ENCODE measurements at places on chromosomes 3 and 15. TPM values are rescaled to one million over a fixed set of nuclear protein-coding genes. Genes with fewer than 3 reads are reported as not detected.
A peak's percentile ranks its signal among the peaks of the same experiment; 100 is the strongest.

GRCh38 chr15:101637516-101637915 lies 14.7 kb downstream of the TM2D3 start:
- no peak for DNase-seq

DNA sequence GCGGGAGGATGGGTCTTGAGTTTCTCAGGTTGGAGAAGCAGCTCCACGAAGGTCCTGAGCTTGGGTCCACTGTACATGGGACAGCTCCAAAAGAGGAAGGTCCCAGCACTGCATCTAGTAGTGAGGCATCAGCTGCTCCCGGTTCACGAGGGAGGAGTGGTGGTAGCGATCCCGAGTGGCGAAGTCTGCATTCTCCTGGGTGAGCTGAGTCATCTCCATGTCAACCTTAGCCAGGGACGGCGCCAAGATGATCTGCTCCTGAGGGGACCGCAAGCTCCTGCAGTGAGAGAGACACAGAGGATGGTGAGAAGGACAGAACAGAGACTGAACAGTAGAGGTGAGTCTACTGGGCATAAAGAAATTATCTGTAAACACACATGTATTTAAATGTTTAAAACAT lies 28.0 kb upstream of the HEG1 start:
- DNase-seq, result no peak

GRCh38 chr15:40002295-40002694 lies 36.7 kb downstream of the SRP14 start:
- no peak for DNase-seq

DNA sequence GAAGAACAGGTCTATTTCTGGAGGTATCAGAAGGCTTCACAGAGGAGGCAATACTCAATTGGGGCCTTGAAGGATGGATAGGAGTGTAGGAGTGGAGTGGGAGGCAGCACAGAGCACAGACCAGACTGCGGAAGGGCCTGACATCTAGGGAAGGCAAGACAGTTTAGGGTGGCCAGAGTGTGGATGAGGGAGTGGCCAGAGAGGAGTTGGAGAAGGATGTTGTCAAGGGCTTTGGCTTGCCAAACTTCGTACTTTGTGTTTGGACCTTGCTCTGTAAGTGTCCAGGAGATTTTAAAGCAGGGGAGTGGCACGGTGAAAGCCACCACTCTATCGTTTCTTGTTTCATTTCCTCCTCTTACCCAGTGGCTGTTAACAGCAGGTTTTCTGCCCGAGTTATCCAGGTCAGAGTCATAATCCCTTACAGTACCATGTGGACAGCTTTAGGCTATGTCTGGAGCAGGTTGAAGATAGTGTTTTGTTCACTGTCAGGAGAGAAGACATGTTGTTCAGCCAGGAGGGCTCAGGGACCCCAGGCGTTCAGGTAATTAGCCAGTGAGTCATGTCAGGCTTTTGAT lies 12.3 kb downstream of the SMAD3 start:
- DNase-seq, result no peak

DNA sequence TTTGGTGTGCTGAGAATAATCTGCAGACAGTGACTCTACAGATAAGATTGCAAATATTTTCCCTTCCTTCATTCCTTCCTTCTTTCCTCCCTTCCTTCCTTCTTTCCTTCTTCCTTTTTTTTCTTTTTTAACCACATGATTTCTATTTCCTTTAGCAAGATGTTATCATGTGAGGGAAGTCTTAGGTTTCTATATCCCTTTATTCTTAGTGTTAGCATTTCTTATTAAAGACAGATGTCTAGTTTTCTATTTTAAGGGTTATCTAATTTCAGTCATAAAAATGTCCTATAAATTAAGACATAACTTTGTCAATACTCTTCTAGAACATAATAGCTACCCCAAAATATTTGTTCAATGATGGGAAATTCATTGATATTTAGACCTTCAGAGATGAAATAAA lies 470.9 kb downstream of the LPP start:
- DNase-seq, result no peak

- DNase-seq, result no peak
Observed at GRCh38 chr3:23252122-23252521, 49.0 kb downstream of the UBE2E2 start.

DNA sequence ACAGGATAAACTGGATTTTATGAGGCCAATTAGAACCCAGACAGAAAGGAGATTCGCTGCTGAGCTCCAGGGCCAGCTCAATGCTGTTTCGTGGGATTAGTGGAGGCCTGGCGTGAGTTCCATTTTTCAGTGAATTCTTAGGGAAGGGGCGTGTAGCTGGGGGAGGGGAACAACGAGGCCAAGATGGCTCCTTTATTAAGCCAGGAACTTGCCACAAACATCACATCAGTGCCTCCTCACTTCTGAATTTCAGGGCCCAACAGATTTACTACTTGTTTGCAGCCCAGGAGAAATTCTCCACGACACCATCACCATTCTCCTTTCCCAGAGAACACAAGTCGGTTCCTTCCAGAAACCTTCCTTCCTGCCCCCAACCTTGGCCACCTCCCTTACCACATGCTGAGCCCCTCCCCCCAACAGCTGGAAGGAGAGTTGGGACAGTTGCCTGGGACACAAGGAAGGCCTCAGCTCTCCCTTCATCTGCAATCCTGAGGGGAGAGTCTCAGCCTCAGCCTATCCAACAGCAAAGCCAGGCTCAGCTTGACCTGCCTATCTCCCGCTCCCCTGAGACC lies 5.8 kb downstream of the IGDCC4 start:
- no peak for DNase-seq

GRCh38 chr3:71195492-71195891 lies 388.0 kb downstream of the FOXP1 start:
- no peak for DNase-seq

- no peak for DNase-seq
Observed at GRCh38 chr3:105353485-105354161, 13.1 kb upstream of the ALCAM start.

DNA sequence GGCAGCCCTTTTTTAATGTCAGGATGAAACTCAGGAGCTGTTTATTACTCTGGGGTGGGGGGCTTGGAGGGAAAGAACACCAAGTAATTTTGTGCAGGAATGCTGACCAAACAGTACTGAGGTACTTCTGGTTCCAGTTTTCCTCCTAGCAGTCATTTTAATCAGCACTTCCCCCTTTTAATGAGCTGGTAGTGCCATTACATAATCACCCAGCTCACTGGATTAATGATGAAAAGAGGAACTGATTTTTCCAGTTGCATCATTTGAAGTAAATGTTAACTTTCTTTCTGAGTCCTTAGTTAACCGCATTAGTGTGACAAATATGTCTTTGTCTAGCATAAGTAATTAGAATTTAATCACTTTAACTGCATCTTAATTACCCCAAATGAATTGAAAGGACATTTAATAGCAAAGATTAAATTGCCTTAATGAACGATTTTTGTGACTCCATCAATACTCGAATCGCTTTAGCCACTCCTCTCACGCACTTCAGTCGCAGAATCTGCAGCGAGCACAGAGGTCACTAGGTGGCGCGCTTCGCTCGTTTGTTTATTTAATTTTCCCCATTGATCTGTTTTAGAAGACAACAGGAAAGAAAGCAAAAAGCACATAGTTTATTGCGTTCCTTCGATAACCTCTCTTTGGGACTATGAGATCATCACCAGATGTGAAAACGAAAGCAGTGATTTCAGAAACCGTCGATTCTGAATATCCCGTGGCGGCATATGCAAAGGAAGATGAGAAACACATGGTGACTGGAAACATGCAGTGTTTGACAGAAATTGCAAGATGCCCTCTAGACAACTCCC lies 9.8 kb downstream of the ONECUT1 start:
- DNase-seq, result no peak

DNA sequence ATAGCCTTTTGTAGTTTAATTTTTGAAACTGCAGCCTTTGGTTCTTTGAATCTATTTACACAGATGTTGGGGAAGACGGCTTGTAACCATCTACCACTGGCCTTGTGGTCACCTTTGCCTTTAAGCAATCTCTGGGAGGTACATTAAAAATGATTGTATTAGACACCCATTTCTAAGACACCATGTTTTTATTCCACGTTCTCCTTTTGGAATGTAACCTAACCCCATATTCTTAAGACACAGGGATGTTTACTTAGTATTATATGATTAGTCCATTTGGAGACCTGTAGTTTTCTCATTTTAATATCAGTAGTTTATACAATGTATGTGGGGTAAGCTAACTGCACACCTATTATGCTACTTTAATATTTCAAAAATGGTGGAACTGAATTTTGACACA lies 175.1 kb upstream of the PLSCR5 start:
- DNase-seq, result no peak

DNA sequence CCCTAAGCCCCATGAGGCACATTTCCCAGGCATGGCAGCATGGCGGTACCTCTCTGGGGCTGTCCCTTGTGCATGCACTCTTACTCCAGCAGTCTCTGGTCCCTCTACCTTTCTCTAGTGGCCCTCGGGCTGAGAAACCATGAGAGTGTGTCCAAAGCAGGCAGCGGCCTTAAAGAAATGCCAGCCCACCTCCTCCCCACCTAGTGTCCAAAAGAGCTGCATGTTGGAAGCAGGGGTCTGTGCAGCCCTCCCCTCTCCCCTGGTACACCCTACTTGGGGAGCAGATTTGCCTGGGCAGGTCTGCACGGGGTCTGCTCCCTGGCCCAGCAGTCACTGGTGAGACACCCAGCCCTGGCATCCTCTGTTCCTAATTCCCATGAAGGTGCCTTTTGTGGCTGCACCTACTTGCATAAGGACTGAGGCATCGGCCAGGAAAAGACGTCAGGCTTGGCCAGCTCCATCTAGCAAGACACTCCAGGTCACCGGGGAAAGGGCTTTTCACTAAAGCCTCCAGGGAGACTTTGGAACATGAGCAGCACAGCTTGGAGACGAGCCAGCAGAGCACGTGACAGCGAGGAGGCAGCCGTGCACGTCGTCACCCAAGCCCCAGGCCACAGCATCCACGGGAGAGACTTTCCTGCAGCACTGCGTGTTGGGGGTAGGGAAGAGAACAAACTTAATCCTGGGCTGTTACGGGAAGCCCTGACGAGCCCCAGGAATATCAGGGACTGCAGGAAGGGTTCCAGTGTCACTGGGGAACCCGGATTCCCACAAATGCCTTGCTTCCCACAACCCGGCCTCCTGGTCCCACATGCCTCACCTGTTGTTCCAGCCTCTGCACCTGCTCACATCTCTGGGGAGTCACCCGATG lies 38.8 kb downstream of the TM2D3 start:
- peak; percentile 76 for DNase-seq

DNA sequence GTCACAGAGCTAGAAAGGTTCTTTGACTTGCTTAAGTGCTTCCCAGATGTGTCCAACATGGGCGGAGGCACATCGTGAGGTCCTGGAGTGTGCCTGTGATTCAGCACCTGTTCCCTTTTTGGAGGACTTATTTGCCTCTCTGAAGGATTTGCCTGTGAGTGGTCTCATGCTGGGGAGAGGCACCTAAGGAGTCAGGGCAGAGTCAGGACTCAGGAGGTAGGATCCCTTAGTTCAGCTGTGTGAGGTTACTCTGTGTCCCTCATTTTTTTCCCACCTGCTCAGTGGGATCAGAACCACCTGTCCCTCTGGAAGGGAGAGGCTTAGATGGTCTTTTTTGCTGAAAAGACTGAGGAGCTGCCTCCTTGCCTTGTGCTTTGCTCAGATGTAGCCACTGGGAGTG lies 3.0 kb downstream of the ZNF589 start:
- DNase-seq, result no peak

DNA sequence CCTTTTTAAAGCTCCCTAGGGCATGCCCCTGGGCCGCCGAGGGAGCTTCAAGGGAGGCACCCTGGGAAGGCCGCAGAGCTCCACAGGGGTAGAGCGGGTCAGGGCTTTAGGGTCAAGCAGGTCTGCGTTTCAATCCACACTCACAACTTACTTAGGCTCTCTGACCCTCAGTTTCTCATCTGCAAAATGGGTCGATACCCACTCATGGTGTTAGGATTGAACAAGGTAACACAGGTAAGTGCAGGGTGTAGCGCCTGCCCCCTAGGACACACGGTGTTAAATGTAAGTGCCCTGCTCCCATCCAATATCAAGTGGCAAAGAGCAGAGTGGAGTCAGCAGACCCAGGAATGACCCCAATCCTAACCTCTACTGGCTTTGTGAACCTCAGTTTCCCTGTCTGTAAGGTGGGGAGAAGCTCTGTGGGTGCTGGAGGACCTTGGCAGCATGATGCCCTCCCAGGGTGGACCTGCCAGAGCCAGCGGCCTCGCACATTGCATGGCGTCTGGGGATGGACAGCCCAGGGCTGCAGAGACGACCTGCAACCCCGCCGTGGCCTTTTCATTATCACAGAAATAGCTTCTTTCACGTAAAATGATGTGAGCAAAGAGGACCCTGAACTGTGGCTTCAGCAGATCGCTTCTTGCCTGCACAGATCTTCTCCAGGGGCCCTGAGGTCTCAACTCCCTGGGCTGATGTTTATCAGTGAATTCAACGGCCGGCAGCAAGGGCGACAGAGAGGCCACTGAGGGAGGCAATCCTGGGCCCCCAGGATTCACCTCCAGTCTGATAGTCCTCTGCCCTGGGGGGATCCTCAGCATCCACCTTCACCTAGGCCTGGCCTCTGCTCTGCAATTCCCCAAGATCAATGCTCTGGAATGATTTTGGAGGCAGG lies 138.5 kb downstream of the CHSY1 start:
- DNase-seq, result no peak

DNA sequence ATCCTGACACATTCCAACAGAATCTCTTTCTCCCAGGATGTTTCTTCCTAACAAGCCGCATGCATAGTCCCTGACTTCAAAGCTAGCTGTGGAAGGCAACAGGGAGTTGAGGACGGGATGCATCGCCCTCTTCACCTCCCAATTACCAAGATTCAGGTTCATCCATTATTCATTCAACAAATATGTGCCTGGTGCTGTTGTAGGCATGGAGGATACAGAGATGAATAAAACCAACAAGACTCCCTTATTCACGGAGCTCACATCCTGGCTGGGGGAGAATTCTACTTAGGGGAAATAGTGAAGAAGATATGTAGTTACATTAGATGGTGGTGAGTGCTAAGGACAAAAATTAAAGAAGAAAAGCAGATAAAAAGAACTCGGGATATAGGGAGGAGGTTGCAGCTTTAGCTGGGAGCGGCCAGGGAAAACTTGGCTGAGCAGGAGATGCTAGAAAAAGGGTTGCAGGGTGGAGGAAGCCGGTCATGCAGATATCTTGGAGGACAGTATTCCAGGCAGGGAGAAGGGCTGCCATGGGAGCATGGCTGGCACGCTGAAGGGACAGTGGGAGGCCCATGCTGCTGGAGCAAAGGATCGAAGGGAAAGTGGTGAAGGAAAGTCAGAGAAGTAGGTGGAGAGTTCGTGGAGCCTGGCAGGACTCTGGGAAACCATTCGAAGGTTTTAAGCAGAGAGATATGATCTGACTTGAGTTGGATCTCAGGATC lies 5.0 kb downstream of the ITGB5 start:
- no peak for DNase-seq

DNA sequence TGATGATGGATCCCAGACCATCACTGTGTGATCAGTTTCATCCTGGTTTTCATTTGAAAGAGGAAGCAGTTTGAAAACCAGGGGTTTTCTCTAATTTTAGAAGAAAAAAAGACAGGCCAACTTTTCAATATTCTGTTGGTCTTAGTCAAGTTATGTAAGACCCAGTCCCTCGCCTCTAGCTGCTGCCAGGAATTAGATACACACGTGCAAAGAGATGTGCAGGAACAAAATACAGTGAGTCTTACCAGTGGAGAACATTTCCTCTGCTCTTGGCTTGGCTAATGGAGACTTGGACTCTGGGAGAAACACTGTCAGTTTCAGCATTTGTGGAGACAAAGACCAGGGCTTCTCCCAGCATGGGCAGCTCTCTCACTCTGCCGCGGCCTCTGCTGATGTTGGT lies 214.9 kb upstream of the C2CD4B start:
- DNase-seq, result no peak

SCG3 gene
- not detected for total RNA-seq

CCK gene
- total RNA-seq, result not detected

GASK1A gene
- total RNA-seq, result 25.8 TPM

TMEM207 gene
- not detected for total RNA-seq

MYRIP gene
- 12.7 TPM for total RNA-seq

SPATA12 gene
- total RNA-seq, result not detected

ECE2 gene
- total RNA-seq, result not detected

CYP8B1 gene
- total RNA-seq, result 0.43 TPM

ZIC1 gene
- 1.5 TPM for total RNA-seq
